Stimulated activated CD8-positive, alpha-beta memory T cell treated with anti-CD3 and anti-CD28 coated beads, Interleukin-15, amount 100 ng/mL, for 4 hours (primary cell): ENCODE measurements at places on chromosomes 5 and 9.

- DNase-seq: no peak
Measured at GRCh38 chr9:114286146-114286679, 36.7 kb upstream of the ORM1 start.

GRCh38 chr5:126280343-126280742 is 142.9 kb upstream of the GRAMD2B start:
- DNase-seq: no peak

- DNase-seq: no peak
Measured at GRCh38 chr5:29697278-29697677, 1496.2 kb upstream of the CDH6 start.

DNA sequence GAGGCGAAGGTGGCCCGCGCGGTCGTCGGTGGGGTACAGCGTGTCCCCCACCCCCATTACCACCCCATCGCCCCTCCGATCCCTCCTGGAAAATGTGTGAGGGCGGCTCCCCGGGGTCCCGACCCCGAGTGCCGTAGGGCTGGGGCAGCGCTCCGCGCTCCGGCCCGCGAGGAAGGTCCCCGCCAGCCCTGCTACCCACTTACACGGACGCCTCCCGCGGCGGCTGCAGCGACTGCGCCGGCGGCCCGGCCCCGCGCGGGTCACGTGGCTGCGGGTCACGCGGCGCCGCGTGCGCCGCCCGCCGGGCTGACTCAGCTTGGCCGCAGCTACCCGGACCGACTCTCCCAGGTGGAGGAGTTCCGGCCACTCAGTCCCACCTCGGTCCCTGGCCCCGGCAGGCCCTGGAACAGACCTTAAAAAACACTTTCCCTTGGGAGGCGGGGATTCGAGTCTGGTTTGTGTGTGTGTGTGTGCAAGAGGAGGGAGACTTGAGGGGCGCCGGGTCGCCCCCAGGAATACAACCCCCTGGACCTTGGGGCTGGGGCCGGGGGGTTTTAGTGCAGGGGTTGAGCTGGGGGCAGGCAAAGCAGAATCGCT is at the start of gene GNPDA1:
GNPDA1 (minus strand) TSS at position 236 of the 597 bp plus-strand sequence. CDS start 992 bp downstream, outside the sequence.
- DNase-seq: peak; percentile 36

GRCh38 chr9:132424857-132425674 is 15.1 kb downstream of the CFAP77 start:
- no peak for DNase-seq

DNA sequence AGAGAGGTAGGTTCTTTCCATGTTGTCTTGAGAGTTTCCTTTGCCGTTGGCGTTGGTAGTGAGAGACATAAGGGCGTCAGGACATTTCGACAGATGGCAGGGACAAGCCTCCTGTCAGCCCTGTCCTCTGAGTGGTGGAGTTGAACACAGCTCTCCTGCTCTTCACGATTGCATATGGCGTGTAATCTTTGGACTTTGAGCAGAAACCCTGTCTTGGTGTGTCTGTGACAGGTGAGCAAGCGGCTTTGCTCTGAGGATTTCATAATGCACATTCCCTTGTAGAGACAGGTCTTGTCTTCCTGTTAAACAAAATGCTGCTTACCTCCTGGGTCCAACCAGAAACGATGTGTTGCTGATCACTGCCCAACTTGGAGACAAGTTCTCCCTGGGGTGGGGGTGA is 146.5 kb downstream of the NXNL2 start:
- DNase-seq: no peak

GRCh38 chr9:70389621-70390266 is 24.7 kb downstream of the KLF9 start:
- no peak for DNase-seq

DNA sequence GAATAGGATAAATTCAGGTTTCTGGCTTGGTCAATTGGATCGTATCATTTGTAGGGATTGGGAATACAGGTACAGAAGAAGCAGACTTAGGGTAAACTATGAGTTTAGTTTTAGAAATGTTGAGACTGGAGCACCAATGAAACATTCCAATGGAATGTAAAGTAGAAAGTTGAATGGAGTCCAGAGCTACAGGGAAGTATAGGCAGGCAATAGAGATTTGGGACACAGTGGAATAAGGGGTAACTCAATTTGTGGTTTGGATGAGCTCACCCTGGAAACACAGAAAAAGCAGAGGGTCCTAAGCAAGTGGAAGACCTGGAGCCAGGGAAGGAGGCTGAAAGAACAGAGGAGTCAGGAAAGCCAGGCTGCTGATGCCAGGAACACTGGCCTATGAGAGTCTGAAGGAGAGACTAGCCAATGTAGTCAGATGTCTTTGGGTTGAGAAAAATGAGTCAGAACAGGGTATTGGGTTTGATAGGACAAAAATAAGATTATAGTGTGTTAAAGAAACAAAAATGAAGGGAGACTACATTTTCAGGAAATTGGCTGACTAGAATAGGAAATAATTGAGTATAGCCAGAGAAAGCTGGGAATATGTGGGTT is 72.8 kb downstream of the STARD4 start:
- no peak for DNase-seq

DNA sequence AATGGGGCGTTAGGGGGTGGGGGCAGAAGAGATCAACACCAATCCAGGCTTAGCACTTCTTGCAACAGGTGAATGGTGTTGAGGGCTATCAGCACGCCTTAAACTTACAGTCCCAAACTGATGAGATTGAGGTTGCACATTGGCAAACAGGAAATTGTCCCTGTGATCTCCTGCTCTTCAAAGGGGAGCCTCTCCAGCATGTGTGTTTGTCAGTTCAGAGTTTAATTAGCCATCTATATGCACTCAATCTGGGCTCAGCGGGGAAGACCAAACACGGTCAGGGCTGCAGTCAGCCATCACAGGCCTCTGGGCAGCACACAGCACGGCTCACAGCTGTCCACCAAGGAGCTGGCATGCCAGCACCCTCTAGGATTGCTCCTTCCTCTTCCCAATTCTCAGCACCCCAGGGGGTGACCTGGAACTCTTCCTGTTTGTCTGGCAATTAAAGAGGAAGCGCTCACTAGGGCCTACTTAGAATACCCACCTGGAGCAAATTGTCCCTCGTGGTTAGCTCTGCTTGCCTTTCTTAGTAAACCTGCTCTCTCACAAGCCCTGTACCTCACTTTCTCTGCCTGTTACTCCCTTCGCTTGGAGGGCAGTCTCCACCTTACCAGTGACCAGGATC is 217.4 kb downstream of the SLIT3 start:
- no peak for DNase-seq

DNA sequence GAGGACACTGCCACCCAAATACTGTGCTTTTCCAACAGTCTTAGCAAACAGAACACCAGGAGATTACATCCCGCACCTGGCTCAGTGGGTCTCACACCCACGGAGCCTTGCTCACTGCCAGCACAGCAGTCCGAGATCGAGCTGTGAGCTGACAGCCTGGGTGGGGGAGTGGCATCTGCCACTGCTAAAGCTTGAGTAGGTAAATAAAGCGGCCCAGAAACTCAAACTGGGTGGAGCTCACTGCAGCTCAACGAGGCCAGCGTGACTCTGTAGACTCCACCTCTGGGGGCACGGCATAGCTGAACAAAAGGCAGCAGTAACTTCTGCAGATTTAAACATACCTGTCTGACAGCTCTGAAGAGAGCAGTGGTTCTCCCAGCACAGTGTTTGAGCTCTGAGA is 28.8 kb downstream of the EPB41L4A start:
- DNase-seq: no peak

DNA sequence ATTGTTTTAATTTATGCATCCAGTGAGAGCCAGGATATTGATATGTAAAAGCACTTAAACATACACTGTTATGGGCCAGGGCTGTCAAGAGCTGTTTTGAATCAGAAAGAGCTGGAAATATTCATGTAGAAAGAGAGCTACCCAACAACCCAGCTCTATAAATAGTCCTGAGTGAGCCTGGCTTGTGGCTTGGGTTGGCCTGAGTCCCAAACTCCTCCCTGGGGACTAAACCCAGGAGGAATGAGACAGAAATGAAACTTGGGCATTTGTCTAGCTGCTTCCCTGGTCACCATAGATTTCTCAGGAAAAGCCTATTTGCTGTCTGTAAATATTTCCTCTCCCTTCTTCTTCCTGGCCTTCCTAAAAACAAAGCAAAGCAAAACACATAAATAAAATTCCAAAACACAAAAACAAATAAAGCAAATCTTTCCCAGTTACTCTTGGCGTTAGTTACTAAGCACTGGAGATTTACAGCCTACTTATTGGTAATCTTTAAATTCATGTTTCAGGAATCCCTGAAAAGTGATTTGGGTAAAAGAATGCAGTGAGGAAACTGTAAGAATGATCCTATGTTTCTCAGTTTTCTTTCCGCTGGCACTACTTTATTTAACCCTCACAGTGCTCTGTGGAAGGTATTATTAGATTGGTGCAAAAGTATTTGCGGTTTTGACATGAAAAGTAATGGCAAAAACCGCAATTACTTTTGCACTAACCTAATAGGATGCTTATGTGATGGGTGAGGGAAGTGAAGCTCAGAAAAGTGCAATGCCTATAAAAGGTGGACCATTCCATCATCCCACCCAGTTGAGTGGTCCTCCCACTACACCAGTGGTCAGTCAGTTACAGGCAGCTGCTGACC is 111.8 kb downstream of the CARTPT start:
- no peak for DNase-seq

- no peak for DNase-seq
Measured at GRCh38 chr5:154194345-154195329, 4.1 kb downstream of the GALNT10 start.

- no peak for DNase-seq
Measured at GRCh38 chr5:55416306-55416705, 108.5 kb downstream of the MTREX start.

DNA sequence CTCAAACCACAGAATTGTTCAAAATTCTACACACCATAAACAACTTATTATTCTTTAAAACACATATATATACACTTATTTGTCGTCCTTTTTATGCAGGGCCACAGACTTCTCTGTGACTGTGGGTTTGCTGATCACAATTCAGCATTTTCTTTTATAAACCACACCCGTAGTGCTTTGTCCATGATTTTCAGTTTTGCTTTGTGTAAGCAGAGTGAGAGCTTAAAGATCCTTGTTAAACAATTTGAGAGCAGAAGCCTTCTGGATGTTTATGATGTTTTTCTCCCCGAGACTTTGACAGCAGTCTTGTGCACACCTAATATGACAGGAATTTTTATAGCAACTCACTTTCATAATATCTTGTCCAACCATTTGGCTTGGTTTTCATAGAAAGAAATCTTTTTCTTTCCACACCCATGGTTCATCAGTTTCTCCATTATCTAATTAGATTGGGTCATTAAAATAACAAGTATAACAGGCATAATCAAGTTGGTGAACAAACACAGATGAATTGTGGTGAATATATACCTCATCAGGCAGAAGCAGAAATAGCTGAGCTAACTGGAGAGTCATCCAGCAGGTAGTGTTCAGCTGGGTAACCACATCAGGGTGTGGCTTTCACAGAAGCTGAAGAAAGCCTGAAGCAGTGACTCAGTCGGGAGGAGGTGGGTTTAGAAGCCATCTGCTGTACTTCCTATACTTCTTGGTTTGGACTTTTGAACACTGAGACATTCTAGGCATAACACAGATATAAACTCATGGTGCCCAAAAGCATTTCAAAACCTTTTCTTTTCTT is 232.8 kb downstream of the DOCK8 start:
- peak; percentile 58 for DNase-seq

DNA sequence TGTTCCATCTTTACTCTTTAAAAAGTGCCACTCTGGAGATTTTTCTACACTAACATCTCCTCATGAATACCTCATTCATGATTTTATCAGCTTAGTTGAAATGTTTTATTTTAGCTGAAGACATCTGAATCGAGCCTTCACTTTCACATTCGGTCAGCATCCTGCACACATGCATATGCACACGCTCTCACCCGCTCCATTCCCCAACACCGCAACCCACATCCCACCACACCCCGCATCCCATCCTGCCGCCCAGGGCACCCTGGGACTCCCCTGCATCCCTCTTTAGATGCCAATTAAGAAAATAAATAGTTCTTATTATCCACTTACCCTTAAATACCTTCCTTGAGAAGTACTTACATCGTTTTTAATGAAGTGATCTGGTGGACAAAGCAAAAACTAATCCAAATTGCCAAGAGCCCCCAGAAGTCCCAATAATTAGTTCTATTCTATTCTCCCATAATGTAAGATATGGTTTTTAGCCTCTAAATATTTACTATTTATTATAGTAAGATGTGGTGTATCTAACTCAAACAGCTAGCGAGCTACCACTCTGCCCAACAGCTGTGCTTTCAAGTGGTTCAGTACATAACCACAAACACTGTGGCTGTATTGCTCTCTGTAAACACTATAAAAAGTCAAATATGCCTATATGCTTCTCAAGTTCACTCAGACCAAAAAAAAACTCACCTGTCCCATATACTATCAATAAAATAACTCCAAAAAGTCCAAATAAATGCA is 38.2 kb downstream of the GZMK start:
- no peak for DNase-seq

- DNase-seq: no peak
Measured at GRCh38 chr5:115033861-115034260, 135.8 kb downstream of the TRIM36 start.

GRCh38 chr9:99515895-99516656 is 294.0 kb downstream of the SEC61B start:
- no peak for DNase-seq

- no peak for DNase-seq
Measured at GRCh38 chr9:98861781-98862504, 54.5 kb downstream of the GALNT12 start.

GRCh38 chr5:144405991-144406390 is 235.3 kb downstream of the KCTD16 start:
- no peak for DNase-seq

GRCh38 chr9:42386477-42386876 is 203.0 kb downstream of the SPATA31A6 start:
- DNase-seq: no peak

DNA sequence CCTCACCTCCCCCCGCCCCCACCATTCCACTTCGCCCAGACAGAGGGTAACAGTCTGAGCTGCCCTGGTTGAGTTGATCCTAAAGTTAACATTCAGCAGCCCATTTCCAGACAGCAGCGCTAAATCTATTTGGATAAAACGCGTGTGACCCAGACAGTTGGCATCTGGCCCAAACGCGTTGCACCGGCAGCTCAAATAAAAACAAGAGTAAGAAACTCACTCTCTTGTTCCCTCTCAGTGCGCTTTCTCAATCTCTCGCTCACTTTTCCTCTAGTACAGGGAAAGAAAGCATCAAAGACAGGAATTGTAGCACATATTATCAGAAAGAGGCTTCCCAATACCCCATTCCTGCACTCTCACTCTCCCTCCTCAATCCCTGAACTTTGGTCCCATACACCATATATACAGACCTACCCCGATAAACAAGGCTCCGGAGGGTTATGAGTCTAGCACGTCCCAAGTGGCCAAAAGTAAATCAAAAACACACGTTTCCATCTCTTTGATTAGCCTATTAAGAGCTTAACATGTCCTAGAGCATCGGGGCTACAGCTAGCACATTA is 1.3 kb downstream of the ADAMTS6 start:
- DNase-seq: no peak

GRCh38 chr9:99074902-99075245 is 30.0 kb upstream of the TGFBR1 start:
- no peak for DNase-seq

DNA sequence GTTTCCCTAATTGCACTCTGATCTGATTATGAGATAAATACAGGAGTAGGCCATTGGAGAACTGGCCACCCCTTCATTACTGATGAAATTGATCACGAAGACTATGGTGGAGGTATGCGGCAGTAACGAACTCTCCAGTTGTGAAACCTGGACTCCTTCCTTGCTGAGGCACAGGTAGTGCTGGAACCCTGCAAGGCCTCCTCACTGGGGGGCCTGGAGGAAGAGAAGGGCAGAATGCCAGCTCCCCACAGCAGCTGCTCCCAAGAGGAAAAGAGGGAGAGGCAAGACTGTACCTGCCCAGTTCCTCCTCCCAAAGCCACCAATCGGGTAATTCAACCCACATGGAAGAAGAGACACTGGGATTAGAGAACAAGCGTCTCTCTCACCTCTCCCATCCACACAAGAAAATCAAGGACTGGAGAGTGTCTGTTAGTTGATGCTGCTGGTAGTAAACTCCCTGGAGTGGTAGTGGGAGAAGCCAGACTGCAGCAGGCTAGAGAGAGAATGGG is 19.1 kb upstream of the TRIO start:
- no peak for DNase-seq
